ENCODE measurements at places on chromosomes 3 and 15.

DNA sequence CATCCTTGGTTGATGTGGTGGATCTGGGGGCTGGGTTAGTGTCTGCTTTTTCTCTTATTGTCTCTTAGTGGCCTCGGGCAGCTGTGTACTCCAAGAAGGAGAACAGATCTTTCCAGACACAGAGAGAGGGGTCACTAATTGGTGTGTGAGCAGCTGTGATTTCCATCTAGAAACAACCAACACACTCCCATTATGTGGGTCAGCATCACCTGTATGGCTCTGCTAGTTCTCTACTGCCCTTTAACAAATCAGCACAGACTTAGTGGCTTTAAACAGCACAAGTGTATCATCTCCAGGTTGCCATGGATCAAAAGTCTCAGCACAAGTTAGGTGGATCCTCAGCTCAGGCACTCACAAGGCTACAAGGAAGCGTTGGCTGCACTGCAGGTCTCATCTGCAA lies 156.8 kb downstream of the LRTM1 start:
- no peak for DNase-seq

- no peak for DNase-seq
Measured at GRCh38 chr3:129424185-129424841, 4.1 kb downstream of the EFCAB12 start.

DNA sequence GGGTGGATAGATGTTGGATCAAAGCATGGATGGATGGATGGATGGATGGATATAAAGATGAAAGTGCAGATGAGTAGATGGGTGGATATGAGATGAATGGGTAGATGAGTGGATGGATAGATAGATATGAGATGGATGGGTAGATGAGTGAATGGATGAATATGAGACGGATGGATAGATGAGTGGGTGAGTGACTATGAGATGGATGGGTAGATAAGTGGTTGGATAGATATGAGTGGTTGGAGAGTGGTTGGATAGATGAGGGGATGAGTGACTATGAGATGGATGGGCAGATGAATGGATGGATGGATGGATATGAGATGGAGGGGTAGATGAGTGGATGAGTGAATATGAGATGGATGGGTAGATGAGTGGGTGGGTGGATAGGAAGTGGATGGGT lies 204.6 kb upstream of the TLE3 start:
- no peak for DNase-seq

GRCh38 chr3:156642750-156643728 lies 31.4 kb upstream of the TIPARP start:
- no peak for DNase-seq

GRCh38 chr3:39097716-39098472 lies 9.5 kb downstream of the GORASP1 start:
- DNase-seq = no peak

DNA sequence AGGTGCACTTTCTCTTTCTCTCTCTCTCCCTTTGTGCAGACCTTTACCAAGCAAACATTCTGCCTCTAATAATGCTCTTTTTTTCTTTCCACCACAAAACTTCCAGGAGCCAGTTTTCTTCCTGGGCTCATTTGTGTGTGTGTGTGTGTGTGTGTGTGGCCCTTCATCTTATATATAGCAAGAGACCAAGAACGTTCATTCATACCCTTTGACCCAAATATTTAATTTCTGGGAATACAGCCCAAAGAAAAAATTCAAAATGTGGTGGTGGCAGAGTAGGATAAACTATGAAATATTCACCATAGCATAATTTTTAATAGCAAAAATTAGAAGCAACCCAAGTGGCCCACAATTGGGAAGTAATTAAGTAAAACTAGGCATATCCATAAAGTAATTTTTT lies 398.9 kb downstream of the IGSF11 start:
- no peak for DNase-seq

GRCh38 chr3:184423561-184423960 lies 43.7 kb downstream of the CHRD start:
- DNase-seq = no peak

DNA sequence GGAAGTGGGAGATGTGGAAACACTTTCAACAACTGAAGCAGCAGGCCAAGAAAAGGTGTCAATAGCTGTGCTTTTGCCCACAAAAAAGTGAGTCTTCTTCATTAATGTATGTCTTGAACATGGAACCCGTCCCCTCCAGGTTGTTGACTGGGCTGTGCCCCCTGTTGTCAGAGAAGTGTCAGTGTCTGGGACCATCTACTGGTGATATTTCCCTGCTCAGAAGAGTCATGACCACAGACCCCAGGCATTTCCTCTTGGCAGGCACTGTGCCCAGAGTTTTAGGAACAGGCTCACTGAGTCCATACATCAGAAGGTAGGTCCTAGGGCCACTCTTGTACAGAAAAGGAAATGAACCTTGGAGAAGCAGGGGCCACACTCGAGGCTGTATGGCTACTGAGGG lies 54.8 kb upstream of the LARS2 start:
- DNase-seq = no peak

GRCh38 chr3:52097851-52098507 lies 41.6 kb upstream of the DUSP7 start:
- no peak for DNase-seq

GRCh38 chr3:155032918-155033317 lies 47.2 kb upstream of the MME start:
- DNase-seq = no peak

DNA sequence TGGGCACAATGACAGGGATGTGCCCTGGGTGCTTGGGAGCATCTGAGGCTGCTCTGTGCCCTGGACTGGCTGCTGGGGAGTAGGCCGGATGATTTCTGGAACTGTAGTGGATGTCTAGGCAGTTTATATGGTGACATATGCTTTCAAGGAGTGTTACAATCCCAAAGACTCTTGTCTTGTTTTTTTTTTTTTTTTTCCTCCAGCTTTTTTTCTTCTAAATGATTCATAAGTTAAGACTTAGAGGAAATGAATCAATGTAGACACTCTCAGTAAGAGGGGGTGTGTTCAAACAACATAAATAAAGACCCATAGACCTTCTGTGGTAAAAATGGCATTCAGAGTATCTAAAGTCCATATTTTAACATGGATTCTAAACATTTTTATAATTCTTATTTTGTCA lies 706.1 kb upstream of the GOLIM4 start:
- no peak for DNase-seq

DNA sequence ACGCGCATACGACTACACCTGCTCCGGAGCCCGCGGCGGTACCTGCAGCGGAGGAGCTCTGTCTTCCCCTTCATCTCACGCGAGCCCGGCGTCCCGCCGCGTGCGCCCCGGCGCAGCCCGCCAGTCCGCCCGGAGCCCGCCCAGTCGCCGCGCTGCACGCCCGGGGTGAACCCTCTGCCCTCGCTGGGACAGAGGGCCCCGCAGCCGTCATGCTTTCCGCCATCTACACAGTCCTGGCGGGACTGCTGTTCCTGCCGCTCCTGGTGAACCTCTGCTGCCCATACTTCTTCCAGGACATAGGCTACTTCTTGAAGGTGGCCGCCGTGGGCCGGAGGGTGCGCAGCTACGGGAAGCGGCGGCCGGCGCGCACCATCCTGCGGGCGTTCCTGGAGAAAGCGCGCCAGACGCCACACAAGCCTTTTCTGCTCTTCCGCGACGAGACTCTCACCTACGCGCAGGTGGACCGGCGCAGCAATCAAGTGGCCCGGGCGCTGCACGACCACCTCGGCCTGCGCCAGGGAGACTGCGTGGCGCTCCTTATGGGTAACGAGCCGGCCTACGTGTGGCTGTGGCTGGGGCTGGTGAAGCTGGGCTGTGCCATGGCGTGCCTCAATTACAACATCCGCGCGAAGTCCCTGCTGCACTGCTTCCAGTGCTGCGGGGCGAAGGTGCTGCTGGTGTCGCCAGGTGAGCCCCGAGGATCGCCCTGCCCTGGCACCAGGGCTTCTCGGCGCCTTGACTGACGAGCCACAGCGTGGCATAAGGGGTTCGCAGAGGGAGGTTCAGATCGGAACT lies 420 bp downstream of the SLC27A2 start:
- DNase-seq = no peak
